M059J (cell line): ENCODE measurements at places on chromosomes 4 and X.

DNA sequence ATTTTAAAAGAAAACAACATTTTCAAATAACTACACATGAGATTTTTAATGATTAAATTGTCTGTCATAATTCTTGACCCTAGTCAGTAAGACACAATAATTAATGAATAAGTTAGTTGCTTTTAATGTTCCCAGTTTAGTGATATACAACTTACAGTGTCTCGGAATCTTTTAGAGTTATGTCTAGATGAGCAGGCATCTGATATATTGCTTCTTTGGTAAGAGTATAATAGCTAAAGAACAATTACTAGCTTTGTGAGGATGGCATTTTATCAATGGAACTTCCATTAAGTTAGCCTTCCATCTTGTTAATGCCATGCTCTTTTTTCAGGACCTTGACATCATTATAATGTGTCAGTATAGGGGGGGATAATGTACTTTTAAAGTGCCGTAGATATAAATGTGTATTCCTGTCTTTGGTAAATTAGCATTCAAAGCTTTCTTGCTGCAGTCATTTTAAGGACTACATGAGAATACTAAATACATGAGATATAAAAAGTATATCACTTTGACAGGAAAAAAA is 425.1 kb downstream of the PDHA2 start:
- DNase-seq = no peak

DNA sequence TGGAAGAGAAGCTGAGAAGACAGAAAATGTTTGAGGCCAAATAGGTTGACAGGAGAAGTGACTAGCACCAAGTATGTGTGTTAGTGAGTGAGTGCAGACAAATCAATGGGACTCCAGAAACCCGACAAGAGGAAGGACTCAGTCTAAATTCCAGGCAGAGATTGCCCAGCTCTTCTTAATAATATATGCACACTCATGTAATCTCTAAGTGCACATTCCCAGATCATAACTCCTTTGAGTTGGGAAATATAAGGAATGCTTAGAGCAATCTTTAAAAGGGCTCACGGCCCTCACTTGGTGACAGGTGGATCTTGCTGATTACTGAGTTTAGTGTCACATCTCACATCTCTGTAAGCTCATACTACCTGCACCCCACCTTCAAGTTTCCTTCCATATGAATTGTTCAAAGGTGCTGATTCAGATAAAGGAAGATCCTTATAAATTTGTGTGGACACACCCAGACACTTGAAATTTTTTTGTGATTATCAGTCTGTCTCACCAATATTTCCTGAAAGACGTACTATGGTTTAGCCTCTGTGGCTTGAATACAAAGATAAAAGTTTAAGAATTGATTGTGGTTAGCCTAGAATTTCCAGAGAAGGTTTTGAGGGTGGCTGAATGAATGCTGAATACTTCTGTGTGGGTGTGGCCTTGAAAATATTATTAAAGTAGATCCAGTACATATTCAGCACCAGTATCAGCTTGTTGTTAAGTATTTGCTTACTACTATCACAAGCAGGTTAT is 205.1 kb upstream of the UGT8 start:
- DNase-seq = no peak

DNA sequence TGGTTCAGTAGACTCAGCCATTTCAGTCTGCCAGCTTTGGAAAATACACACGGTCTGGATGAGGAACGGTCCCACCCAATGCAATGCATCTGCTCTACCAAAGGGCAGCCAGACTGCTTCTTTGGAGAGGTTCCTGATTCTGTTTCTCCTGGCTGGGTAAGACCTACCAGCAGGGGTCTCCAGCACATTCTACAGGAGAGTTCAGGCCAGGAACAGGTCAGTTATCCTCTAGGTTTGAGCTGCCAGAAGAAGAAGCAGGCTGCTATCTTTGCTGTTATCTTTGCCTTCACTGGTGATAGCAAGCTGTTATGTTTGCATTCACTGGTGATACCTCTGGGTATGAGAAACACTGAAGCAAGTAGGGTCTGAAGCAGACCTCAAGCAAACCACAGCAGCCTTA is 45.5 kb upstream of the PBDC1 start:
- DNase-seq = no peak

- no peak for DNase-seq
These were observed 2.6 kb downstream of the ARHGAP24 start for GRCh38 chr4:85477534-85477933.
